Bone marrow (tissue), 2 donors: ENCODE measurements at places on chromosomes 1 and 21.

DNA sequence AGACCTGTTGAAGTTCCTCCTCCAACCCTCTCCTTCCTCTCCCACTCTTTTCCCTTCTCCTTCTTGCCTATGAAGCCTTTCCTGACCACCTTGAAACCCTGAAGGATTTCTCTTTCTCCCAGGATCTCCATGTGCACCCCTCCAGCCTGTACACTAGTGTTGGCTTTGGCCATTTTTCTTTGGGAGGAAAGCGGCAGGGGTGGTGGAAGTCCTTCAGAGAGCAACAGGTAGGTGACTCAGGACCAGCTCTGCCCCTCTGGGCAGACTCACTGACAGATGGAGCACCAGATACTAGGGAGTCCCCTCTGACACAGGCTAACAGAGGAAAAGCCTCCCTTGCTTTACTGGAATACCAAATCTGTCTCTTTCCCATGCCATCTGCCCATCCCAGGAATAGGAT, 4.6 kb downstream of the SLC26A9 start:
- no peak for DNase-seq

DNA sequence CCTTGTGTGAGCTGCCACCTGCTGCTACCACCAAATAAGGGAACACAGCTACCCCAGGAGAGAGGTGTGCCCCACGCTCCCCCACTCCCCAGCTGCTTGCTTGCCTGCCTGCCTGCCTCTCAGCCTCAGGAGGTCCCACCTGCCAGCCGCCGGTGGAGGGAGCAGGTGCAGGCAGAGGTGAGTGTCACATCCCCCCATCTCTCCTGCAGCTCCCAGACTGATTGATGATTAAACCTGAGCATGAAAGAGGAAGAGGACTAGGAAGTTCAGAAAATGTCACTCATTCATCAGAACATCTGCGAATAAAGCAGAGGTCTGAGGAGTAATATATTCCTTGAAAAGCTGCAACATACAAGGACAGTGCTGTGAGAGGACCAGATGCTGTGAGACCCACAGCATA, 58.6 kb upstream of the HIVEP3 start:
- no peak for DNase-seq

DNA sequence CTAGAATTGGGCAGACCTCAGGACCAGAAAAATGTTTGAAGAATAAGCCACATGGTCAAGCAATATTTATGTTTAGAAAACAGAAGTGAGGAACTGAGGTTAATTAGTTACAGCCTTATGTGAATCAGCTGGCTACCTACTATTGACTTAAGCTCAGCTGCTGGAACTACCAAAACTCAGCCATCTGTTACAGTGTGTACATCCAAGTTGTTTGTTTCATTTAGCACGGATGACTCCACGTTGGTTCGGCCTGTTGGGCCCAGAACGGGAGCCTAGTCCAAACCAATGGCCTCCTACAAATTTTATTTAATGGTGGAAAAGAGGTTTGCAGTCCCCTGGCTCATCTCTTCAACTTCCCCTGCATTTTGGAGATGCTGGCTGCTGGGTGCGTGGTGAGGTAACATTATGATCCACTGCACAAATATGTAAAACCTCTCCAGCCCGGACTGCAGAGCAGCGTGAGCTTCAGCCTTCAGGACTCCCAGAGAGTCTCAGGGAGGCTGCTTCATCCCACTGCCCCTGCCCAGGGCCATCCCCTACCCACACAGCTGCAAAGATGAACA, 143.4 kb downstream of the ZZZ3 start:
- DNase-seq: no peak

DNA sequence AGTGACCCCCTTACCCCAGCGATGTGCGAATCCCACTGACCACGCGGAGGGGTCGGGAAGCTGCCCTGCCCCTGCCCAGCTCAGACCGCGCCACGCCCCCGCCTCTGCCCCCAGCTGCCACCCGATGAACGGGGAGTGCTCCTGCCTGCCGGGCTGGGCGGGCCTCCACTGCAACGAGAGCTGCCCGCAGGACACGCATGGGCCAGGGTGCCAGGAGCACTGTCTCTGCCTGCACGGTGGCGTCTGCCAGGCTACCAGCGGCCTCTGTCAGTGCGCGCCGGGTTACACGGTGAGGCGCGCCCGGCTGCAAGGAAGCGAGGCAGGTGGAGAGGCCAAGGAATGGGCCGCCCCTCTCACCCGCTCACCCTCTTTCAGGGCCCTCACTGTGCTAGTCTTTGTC, 11.9 kb upstream of the LRRC71 start:
- no peak for DNase-seq

DNA sequence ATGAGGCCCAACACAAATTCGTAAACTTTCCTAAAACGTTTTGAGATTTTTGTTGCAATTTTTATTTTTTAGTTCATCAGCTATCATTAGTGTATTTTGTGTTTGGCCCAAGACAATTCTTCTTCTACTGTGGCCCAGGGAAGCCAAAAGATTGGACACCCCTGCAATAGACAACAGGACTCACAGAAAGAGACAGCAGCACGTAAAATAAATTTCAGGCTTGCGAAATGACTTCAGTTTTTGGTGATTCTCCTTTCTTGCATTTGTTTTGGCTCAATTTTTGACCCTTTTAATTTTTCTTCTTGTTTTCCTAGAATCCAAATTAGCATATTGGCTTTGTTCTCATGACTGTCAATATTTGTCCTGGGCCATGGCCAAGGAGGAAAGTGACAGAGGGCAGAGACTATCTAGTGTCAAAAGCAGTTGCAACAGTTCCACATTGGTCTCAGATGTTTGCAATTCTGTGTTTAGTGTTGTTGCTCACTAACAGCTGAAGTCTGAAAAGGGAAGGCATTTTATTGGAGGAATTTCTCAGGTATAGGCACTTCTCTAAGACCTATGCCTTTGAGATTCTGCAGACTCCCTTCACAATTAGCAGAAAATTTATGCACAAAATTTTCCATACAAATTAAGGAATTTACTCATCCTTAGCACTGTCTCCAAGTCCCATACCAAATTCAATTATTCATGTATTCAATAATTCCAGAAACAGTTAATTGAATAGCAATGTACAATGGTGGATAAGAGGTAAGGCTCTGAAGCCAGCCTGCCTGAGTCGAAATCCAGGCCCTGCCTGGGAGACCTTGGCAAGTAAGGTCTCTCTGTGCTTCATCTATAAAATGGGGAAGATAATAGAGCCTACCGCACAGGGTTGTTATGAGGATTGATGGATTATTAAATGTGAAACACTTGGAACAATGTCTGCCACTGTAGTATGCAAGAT, 160.9 kb upstream of the IVNS1ABP start:
- no peak for DNase-seq
